Activated CD4-positive, alpha-beta T cell treated with anti-CD3 and anti-CD28 coated beads for 36 hours (primary cell): ENCODE measurements at places on chromosomes 3 and 15. TPM values are rescaled to one million over a fixed set of nuclear protein-coding genes. Genes with fewer than 3 reads are reported as not detected.
A peak's percentile ranks its signal among the peaks of the same experiment; 100 is the strongest.

GRCh38 chr3:51874889-51875288 lies 512 bp downstream of the IQCF5 start:
- DNase-seq: no peak

DNA sequence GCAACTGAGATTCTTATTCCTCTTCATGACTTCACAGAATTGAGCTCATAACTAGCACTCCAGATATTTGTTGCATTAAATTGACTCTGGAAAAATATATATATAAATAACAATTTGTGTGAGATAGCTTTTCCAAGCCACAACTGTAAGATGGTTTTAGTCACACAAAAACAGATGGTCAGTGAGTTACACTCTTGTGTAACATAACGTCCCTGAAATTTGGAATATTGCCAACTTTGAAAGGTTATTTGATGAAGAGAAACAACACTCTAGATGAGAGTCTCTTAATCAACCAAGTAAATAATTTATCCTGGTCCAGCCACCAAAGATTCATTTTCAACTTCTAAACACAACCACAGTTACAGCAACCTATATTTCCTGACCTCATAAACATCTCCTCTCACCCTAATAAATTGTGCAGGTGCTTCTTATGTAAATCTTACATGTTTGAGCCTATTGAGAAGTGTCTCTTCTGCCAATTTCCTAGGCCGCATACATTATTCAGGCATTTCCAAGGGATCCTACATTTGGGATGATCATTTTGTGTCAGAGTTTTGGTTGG lies 84.9 kb upstream of the ACP3 start:
- DNase-seq: no peak

DNA sequence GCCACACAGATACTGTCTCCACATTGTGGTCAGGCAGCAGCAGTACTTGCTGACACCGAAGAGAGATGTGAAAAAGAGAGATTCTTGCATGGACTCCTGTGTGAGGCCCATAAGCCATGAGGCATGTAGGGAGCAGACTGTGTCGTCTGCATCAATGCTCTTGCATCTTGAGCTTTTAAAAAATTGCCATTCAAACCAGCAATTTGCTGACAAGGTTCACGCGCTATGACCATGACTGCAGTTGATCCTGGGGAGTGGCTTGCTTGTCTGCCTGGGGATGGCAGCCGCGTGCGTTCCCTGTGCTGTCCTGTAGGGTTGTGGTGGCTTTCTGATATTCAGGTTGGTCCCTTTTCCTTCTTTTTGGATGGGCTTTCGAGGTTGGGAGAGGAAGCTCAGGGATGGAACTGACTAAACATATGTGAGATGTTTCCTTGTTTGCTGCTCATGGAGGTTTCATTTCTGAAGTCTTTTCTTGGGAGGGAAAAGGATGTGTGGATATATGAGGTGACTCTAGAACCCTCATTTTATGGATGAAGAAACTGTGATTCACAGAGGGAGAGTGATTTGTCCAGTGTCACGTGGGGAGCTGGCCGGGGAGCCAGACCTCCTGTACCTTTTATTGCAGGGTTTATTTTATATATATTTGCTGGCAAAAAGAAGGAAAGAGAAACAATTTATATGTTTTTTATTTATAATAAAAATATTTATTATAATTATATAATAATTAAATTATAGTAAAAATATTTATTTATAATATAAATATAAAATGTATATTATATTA lies 48.6 kb downstream of the LPP start:
- peak; percentile 59 for DNase-seq

KNG1 gene
- total RNA-seq: not detected

ABHD14A gene
- 7.5 TPM for total RNA-seq

- no peak for DNase-seq
Observed at GRCh38 chr3:54366839-54367238, 244.5 kb downstream of the CACNA2D3 start.

GRCh38 chr3:197501496-197501878 lies 54.3 kb downstream of the BDH1 start:
- no peak for DNase-seq

GRCh38 chr3:141178551-141178950 lies 53.1 kb upstream of the PXYLP1 start:
- DNase-seq: no peak

- DNase-seq: no peak
Observed at GRCh38 chr15:79964232-79964805, 6.7 kb downstream of the BCL2A1 start.

DNA sequence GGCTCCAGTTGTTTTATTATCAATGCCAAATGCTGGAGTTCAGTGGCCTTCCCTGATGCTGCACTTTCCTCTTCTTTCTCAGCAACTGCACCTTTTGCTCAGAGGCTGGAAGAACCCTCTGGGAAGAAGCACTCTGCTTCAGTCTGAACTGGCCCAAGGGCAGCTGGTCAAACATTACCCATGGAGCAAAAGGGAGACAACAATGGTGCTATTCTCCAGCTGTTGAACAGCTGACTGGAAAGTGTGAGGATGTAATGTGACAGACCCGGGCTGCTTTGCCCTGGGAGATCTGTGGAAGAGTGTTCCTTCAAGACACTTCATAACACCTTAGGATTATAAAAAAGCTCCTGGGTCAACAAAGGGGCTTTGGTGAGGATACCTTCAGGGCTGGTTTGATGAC lies 84.9 kb downstream of the EPHB1 start:
- DNase-seq: no peak

DNA sequence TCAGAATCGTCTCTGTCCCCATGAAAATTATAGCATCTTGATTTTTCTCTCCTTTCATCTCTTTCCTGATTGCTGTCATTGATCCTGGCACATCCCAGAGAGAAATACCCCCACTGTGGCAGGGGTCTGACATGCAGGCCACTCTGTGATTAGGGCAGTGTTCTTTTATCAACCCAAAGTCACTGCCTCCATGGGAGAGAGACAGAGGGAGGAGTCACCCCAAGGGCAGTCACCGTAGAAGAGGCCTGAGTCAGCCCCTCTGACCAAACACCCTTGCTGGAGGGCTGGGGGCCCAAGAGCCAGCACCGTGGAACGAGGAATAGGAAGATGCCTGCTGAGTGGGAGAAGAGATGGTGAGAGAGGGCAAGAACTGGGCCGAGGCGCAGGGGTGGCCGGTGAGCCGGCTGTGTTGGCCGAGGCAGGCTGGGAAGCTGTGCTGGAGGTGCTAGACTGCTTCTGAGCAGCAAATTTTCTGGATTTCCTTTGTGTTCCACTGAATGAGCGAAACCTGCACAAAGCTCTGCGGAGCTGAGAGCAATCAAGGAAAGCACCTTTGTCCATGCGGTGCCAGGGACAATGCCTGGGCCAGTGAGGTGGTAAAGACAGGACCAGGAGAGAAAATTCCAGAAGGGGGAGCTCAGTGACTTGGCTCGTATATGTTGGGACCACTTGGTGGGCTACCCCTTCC lies 103.8 kb downstream of the ADCY5 start:
- DNase-seq: no peak

GRCh38 chr15:83582381-83582780 lies 71.5 kb upstream of the ADAMTSL3 start:
- no peak for DNase-seq

DNA sequence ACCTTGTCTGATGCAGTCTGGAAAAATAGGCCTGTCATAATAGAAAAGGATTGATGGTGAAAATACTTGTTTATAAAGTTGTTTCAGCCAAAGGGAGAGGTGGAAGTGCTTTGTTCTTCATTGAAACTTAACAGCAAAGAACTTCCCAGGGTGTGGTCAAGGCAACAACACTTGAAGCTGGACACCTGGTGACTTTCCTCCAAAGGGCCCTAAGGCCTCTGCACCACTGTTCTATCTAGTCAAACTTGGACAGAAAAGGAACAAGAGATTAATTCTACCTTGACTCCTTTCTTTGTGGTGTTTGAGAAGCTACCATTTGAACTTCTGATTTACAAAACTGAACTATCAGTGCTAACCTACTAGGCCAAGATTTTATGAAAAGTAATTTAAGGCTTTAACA lies 102.0 kb downstream of the CMSS1 start:
- no peak for DNase-seq

GRCh38 chr15:98785807-98786621 lies 137.7 kb downstream of the IGF1R start:
- peak; percentile 26 for DNase-seq

DNA sequence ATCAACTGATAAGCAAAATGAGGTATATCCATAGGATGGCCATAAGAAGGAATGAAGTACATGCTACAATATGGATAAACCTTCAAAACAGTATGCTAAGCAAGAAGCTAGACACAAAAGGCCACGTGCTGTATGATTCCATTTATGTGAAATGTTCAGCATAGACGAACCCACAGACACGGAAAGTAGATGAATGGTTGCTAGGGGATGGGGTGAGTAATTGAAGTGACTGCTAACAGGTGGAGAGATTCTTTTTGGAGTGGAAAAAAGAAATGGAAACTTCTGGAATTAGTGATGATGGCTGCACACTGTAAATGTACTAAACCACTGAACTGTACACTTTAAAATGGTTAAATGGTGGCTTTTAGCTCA lies 630 bp upstream of the EFCAB12 start:
- DNase-seq: peak; percentile 36

DNA sequence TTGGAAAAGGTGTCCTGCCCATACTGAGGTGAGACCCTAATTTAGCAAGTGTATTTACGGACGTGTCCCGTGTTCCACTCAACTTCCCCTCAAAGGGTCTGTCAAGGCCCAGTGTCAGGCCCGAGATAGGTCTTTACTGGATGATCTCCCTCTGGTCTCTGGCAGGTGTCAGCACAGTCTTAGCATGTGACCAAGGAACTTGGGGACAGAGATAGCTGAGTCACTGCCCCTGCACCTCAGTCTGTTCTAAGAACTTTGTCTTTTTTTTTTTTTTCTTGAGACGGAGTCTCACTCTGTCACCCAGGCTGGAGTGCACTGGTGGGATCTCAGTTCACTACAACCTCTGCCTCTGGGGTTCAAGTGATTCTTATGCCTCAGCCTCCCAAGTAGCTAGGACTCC lies 32.1 kb upstream of the ALPK3 start:
- no peak for DNase-seq

SERINC4 gene
- total RNA-seq: 0.46 TPM

DNA sequence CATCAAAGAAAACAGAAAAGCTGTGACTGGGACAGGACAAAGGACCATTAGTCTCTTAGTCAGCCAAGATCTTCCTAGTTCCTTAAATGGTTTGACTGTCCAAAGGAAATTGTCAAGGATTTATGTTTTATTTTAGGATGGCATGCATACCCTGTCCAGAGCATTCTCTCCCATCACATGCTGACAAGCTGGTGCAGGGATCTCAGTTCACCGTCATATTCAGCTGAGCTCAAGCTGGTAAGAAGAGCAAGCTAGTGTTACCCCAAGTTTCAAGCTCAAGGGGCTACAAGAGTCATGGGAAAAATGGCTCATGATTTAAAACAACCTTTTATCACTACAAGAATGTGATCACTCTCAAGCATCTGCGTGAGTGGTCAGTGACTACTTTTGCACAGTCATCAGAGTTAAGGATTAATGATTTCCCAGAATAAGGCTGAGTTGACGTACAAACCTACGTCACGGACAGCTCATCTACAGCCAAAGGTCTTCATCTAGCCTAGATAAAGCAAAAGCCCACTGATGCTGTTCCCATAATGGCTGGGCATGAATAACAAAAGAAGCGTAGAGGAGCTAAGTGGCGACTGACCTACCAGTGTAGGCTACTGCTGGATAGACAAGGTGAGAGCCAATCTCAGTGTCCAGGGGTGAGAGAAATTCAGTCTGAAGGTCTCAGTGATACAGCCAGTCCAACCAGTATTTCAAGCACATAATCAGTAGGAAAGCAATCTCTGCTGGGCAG lies 157.5 kb downstream of the GABRB3 start:
- no peak for DNase-seq

- no peak for DNase-seq
Observed at GRCh38 chr15:97077975-97078374, 747.5 kb downstream of the NR2F2 start.

DNA sequence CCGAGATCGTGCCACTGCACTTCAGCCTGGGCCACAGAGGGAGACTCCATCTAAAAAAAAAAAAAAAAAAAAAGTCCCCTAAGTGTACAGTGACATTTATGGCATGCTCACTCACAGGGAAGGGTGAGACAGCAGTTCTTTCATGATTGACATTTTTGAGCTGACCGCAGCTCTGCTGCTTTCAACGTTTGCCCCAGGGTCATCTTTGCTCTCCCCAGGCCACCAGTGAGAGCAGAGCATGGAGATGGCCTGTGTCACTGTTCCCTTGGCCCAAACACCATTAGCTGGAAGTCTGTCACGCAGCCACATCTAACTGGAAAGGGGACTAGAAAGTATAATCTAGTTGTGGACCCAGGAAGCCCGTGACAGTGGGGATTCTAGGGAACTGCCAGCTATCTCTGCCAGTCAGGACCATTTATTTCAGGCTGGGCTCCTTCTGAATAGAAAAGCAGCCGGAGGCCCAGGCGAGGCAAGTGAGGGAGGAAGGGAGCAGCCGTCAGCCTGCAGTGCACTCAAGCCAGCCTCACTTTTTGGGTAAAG lies 193.4 kb upstream of the HES1 start:
- DNase-seq: no peak

DNA sequence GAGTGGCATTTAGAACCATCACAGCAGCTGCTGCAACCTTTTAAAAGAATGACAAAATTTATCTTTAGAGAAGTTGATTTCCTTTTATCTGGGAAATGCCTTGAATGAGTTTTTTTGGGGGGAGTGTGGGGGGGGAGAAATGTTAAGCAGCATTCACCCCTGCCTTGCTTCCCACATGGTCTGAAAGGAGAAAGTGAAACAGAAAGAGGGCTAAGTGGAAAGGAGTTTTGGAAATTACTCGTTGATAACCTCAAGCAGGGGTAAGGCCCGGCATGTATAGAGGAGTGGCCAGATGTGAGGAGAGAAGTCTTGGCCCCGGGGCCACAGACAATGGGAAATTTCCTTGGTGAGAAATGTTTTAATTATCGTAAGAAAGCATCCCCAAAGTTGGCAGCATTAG lies 23.5 kb downstream of the B3GALNT1 start:
- no peak for DNase-seq

- DNase-seq: no peak
Observed at GRCh38 chr15:40764629-40765103, 798 bp downstream of the GCHFR start.

GRCh38 chr3:169146866-169147237 lies 516.7 kb downstream of the MECOM start:
- DNase-seq: peak; percentile 5

DNA sequence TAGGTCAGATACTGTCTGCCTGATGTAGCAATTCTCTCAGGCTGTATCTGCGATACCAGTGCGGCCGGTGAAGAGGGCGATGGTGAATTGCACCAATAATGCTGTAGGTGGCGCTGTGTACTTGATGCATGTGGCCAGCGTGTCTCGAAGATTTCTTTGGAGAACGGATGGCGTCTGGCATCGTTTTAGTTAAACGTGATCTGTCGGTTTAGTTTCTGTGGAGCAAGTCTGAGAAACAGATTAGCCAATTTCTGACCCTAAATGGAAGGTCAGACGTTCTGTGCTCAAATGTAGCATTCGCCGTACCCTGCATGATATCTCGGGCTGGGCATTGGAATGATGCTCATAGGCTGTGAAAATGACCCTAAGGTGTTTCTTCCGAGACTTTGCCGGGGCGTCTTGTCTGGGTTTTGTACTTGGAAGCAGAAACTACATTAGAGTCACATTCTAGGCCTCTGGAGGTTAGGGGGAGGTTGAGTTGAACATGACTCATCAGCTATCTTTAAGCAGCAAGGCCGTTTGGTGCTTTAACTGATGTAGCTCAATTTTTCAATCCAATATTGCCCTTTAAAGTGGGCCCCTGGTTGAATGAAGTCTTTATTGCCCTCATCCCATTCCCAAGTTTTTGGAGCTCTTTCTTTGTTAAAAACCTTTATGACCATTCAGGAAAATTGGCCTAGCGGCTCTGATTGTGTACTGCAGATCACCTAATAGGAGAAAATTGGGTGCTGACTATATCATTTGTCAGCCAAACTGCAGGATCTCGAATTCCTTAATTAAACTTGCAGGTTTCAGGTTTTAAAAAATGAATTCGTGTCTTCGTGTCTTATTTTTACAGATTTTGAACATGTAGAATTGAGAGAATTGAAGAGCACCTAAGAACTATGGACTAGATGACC lies 80.0 kb downstream of the SQOR start:
- DNase-seq: peak; percentile 75
